ENCODE measurements at places on chromosomes 12 and 14.

DNA sequence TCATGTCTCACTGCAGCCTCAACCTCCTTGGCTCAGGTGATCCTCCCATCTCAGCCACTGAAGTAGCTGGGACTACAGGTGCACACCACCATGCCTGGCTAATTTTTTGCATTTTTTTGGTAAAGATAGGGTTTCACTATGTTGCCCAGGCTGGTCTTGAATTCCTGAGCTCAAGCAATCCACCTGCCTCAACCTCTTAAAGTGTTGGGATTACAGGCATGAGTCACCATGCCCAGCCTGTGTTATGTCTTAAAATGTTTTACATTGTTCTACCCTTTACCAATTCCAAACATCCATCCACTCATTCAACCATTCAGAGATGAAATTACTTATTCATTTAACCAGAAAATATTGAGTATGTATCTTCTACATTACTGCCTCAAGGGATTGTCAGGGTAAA is 111.6 kb upstream of the BTG1 start:
- no peak for DNase-seq

- DNase-seq: peak; percentile 50
Observed at GRCh38 chr12:124109760-124110159, 136.7 kb downstream of the ZNF664 start.

GRCh38 chr12:1972856-1973317 is 31.4 kb downstream of the DCP1B start:
- DNase-seq: peak; percentile 30

GRCh38 chr14:72742118-72742837 is 151.6 kb downstream of the DPF3 start:
- DNase-seq: no peak

- no peak for DNase-seq
Observed at GRCh38 chr12:24489939-24490338, 459.0 kb downstream of the BCAT1 start.

DNA sequence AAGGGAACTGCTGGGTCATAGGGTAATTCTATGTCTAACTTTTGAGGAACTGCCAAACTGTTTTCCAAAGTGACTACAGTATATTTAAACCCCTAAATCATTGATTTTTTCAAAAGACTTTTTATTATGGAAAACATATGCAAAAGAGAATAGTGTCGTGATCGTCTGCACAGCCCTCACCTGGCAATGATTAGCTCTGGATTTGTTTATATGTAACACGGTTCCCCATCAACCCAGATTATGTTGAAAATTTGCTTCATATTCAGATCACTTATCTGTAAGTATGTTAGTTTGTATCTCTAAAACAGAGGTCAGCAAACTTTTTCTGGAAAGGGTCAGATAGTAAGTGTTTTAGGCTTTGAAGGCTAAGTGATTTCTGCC is 52.7 kb downstream of the CCDC92 start:
- DNase-seq: no peak

DNA sequence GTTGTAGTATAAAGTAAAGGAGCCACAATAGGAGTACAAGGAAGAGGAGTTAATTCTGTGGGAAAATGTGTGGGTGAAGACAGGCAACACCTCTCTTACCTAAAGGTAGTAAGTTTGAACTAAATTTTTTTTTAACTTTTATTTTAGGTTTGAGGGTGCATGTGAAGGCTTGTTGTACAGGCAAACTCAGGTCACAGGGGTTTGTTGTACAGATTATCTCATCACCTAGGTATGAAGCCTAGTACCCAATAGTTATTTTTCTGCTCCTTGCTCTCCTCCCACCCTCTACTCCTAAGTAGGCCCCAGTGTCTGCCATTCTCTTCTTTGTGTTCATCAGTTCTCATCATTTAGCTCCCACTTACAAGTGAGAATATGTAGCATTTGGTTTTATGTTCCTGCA is 70.5 kb downstream of the DNAI7 start:
- no peak for DNase-seq

GRCh38 chr12:15782667-15783066 is 6.5 kb downstream of the EPS8 start:
- DNase-seq: no peak

DNA sequence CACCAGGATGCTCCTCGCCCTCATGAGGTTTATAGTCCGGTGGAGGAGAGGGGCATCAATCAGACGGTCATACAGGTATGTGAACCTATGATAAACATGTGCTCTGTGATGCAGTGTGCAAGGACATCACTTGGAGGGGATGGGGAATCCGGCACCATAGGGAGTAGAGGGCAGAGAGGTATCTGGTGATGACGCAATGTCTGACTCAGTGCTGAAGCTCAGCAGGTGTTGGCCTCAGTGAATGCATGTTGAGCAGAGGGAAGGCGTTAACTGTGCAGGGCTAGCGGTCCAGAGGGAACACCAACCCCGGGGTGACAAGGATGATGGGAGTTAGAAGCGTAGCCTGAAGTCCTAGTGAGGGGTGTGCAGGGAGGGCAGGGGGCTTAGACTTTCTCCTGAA is 200.9 kb downstream of the TMEM132C start:
- DNase-seq: no peak

DNA sequence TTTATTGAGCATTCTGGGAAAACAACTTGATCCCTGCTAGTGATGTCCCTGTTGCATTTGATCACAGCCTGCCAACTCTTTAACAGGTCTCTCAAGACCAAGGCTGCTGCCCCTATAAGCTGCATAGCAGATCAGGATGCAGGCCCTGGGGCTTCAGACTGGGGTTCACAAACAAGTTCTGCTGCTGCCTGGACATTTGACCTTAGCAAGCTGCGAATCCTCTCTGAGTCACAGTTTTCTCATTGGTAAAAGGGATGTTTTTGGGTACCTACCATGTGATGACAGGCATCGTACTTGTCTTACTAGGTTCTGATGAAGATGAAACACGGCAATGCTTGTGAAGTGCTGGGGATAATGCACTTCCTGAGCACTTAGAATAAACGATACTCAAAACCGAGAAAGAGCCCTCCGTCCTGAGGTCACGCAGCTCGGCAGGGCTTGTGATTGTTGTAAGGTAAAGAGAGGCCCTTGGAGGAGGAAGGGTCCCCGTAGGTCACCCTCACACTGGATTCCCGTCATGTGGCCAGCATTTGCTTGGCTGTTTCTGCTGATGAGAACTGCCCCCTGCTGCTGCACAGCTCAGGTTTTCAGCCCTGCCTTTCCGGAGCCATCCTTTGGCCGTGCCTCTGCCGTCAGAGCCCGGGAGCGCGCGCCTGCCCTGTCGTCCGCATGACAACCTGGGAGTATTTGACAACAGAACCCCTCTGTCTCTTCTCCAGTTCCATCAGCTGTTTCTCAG is 39.1 kb downstream of the TSPAN9 start:
- DNase-seq: no peak

All from hepatic stellate cell (primary cell).